ENCODE measurements at places on chromosomes 6 and 20. TPM values are rescaled to one million over a fixed set of nuclear protein-coding genes. Genes with fewer than 3 reads are reported as not detected.

The MUCL3 gene
- not detected for total RNA-seq

The ARMC12 gene
- total RNA-seq = 0.39 TPM

The ULBP1 gene
- 0.52 TPM for total RNA-seq

The GSTA4 gene
- 69.5 TPM for total RNA-seq

The SRF gene
- total RNA-seq = 11.9 TPM

Data from articular chondrocyte of knee joint (primary cell).